ENCODE measurements at places on chromosomes 2 and 18.
A peak's percentile ranks its signal among the peaks of the same experiment; 100 is the strongest.

DNA sequence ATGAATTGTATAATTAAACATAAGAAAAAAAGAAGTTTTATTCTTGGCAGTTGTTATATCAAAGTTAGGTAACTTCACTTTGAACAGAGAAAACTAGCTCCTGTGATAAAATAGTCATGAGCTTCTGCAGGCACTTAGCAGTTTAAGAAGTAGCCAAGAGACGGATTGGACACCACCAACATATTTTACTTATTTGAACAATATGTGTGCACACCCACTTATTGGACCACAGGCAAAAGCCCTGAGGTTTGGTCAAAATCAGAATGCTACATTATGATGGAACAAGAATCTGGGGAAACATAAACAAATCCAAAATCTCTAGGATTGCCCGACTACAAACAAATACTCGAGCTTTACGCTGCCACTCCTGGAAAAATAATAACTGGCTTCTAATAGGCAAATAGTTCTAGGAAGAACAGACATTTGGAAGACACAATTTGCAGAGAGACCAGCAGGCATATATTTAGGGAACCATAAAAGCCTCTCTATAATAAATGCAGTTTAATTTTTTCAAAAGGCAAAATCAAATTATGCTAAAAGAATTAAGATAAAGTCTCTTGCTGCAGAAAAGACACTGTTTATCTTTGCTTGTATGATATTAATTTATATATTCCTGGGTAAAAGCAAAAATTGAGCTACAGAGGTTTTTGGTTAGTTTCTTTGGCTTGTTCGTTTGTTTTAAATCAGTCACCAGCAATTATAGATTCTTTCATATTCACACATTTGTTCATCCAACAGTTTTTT is 117.9 kb downstream of the CDC42EP3 start:
- no peak for DNase-seq

GRCh38 chr2:129431881-129432280 is 547.6 kb upstream of the RAB6C start:
- no peak for DNase-seq

- peak; percentile 52 for DNase-seq
Observed at GRCh38 chr2:172106108-172106961, 3.6 kb upstream of the DLX2 start.

DNA sequence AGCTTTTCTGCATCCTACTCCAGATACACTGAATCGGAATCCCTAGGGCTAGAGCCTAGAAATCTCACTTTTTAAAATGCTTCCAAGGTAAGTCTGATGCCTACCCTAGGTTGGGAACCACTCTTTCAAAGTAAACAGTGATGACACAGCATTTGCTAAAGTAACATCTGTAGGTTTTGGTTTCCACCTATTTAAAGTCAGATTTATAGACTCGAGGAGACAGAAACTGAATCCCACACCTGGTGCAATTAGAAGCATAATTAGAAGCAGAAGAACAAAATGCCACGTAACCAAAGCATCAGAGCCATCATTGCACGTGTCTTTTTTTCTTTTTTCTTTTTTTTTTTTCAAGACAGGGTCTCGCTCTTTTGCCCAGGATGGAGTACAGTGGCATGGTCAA is 40.9 kb downstream of the PDK1 start:
- no peak for DNase-seq

GRCh38 chr2:16869711-16870110 is 204.1 kb upstream of the CYRIA start:
- DNase-seq, result no peak

DNA sequence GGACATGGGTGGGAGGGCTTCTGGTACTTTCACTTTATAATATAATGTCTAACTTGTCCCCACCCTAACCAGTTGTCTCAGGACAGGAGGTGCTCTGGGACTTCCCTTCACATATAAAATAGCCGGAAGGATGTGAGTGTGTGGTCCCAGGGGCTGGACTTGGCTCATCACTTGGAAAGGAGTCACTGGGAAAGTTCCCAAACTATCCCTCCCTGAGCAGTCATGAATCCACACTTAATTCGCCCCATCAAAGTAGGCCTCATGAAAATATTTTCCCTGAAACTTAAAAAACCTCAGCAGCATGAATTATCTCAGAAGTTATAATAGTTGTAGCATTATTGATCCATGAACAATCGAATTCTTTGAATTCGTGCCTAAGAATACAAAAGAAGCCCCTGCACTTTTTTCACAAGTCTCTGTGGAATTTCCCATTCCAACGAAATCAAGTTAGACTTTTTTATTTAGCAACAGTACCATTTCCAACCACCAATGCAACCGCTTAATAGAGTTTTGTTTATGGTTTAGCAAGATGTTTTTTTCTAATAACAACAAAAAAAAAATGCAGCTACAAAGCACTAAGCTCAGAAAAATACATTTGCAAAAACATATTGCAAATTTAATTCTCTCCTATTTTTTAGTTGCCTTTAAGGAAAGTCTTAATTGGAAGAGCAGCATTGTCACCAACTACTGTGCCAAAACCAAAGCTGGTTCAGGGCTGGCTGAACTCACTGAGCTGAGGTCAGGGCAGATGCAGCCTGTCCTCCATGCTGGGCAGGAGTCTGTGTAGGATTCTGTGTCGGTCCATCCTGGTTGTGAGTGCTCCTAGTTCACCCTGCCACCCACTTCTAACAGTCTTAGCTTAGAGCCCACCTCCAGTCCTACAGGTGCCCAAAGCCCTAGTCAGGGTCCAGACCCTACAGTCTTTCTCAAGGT is 68.8 kb upstream of the SPTBN1 start:
- no peak for DNase-seq

DNA sequence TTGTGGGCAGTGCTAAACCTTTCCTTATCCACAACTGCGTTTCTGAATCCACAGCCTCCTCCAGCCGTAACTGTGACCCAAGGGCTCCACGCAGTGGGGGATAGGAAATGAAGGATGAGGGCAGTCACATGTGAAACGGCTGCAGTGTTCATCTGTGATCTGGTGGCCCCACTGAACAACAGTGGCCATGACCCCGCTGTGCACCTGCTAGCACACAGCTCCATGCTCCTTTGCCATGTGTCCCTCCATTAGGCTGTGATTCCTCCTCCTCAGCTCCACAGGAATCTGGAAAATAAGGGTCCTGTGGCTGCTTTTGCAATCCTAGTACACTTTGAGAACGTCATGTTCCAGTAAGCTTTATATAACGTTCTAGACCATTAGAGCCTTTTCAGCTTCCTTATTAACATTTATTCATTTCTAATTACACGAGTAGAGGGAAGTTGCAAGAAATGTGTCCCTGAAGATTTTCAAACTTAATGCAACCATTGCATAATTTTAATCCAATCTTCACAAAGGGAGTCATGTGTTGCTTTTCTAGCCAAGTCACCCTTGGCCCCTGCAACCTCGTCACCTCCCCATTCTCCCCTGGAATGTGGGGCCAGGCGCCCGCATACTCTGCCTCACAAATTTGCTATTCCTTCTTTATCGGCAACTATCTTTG is 7.1 kb upstream of the NAPG start:
- DNase-seq, result no peak

GRCh38 chr18:5052491-5052890 is 144.6 kb downstream of the AKAIN1 start:
- no peak for DNase-seq

- no peak for DNase-seq
Observed at GRCh38 chr2:226795281-226796011, 4.2 kb downstream of the IRS1 start.

- no peak for DNase-seq
Observed at GRCh38 chr2:100404411-100404810, 13.1 kb downstream of the CHST10 start.

DNA sequence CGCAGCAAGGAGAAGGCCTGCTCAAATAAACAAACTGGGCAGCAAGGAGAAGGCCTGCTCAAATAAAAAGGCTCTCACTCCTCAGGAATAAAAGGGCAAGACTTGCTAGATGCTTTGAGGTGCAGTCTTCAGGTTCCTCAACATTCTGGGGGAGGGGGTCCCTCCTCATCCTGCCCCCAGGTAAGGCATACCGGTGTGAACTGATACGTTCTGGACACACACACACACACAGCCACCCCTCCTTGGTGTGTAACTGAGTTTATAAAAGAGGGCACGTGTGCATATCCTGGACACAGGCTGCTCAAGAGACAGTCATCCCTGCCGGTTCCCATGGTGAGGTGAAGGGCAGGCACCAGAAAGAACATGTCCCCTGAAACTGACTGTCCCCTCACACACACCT is 4.5 kb downstream of the TEX261 start:
- no peak for DNase-seq

DNA sequence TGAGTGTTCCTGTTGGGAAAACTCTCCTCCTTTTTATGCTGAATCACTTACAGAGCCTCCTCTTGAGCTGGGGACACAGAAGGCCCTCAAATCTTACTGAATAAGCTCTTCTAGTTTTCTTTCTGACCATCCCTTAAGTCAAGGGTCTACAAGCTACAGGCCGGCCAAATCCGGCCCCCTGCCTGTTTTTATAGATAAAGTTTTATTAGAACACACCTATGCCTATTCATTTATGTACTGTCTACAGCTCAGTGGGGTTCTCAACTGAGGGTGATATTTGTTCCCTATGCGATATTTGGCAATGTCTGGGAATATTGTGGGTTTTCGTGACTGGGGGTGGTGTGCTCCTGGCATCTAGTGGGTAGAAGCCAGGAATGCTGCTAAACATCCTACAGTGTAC is 14.0 kb downstream of the CDC42EP3 start:
- DNase-seq, result no peak

DNA sequence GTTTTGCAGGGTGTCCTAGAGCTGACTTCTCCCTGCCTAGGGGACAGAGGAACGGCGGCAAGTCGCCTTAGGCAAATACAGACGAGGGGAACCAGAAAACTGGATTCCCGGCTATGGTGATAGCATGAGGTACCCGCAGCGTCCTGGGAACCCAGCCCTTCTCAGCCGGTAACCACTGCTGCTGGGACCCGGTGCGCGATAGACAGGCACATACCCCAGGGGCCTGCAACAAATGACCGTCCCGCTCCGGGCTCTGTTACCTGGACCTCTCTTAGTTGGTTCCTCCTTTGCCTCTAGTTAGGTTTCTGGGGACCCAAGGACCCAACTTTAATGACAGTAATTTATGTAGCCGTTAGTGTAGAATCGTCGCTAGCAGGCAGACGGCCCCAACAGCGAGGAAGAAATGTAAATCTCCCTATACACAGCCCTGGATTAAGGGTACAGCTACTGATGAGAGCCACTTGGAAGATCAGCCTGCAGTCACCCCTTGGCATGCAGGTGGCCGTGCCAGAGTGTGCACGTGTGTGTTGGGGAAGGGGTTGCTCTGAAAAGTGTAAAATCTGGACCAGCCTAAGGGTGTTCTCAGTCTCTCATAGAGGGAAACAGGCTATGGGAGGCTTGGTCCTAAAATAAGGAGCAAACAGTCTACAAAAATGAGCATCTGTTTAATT is 819 bp upstream of the SERPINE2 start:
- no peak for DNase-seq

DNA sequence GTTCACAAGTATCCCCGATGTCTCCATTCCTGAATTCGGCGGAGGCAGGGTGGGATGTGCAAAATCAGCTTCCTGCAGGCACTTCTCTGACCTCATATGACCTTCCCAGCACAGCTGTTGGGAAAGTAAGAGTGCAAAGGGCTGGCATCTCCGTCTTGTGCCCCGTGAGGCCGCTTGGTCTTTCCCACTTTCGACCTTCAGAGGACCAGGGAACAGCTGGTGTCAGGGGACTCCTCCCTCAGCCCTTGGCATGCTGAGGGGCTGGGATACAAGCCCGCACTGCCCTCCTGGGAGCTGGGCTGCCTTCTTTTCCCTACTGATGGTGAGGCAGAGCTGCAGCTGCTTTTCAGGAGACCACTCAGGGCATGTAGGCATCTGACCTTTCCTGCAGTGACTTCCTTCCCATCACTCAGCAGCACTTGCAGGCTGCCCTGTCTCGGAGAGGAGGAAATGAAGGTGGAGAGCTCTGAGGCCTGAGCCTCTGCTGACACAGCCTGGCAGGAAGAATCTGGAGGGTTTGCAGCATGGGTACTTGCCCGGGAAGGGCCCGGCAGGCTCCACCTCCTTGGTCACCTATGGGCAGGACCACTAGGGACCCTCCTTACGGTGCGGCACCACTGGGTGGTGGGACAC is 277.2 kb upstream of the HS6ST1 start:
- DNase-seq, result no peak

- no peak for DNase-seq
Observed at GRCh38 chr2:69621440-69621839, 22.1 kb downstream of the AAK1 start.
